Heart right ventricle (tissue), 16 donors: ENCODE measurements at places on chromosomes 1 and 21.

- H3K4me1 ChIP-seq: peaks cover 6% of the 10 kb centered on the region
- DNase-seq: no peak
- H3K36me3 ChIP-seq: no peaks in the 10 kb centered on the region
- no peak overlapping the region for H3K4me3 ChIP-seq
These were observed 5.0 kb upstream of the SLC35A3 start for GRCh38 chr1:99964806-99965205.

- H3K4me1 ChIP-seq: no peaks in the 10 kb centered on the region
- H3K36me3 ChIP-seq: no peaks in the 10 kb centered on the region
- DNase-seq: no peak
- H3K27ac ChIP-seq: no peak overlapping the region
- H3K4me3 ChIP-seq: no peak overlapping the region
- no peaks in the 10 kb centered on the region for H3K27me3 ChIP-seq
These were observed 66.3 kb upstream of the NTPCR start for GRCh38 chr1:232883992-232884661.

DNA sequence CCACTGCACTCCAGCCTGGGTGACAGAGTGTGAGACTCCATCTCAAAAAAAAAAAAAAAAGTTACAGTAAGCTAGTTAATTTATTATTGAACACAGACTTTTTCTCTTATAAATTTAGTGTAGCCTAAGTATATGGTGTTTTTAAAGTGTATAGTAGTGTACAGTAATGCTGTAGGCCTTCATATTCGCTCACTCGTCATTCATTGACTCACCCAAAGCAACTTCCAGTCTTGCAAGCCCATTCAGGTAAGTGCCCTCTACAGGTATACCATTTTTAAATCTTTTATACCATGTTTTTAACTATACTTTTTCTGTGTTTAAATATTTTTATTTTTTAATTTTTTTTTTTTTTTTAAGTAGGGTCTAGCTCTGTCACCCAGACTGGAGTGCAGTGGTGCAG, 12.1 kb downstream of the POU2F1 start:
- H3K4me3 ChIP-seq: no peak overlapping the region
- no peak overlapping the region for H3K27ac ChIP-seq
- H3K27me3 ChIP-seq: no peaks in the 10 kb centered on the region

GRCh38 chr1:109240158-109241152, 8.9 kb upstream of the CELSR2 start:
- H3K27me3 ChIP-seq: peaks cover under 1% of the 10 kb centered on the region
- DNase-seq: peak; percentile 78
- H3K4me3 ChIP-seq: no peak overlapping the region
